Upper lobe of left lung (tissue), 6 donors: ENCODE measurements at places on chromosomes 2 and 18.

- DNase-seq = peak; percentile 73
These were observed 77.5 kb downstream of the EIF2AK3 start for GRCh38 chr2:88549616-88550292.

- DNase-seq = no peak
These were observed 14.6 kb downstream of the UGP2 start for GRCh38 chr2:63856303-63856603.

- no peak for DNase-seq
These were observed 69.0 kb downstream of the POLR1A start for GRCh38 chr2:86036669-86037138.

GRCh38 chr18:12891561-12891960 lies 7.5 kb upstream of the PTPN2 start:
- no peak for DNase-seq

- no peak for DNase-seq
These were observed 18.9 kb upstream of the ITGA4 start for GRCh38 chr2:181438261-181438660.

DNA sequence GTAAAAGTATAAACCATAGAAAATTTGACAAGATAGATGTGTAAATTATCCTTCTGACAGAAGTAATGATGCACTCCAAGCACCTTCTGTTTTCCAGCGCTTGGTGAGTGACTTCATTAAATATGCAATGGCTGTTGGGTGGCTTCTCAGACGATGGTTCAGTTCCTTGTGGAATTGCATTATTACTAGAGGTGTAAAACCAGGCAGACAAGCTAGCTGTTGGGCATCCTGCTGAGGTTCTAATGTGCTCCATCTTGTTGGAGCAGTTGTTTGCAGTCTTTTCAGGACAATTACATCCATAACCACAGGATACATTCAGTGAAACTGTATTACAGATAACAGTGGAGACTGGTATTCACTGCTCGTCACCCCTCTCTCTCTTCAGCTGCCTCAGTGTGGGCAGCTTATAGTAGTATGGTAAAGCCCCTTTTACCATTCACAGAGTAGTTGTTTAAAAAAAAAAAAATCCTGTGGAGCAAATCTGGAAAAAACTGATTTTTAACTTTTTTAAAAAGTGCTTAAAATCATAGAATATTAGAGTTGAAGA lies 143.5 kb downstream of the AGPS start:
- DNase-seq = no peak

DNA sequence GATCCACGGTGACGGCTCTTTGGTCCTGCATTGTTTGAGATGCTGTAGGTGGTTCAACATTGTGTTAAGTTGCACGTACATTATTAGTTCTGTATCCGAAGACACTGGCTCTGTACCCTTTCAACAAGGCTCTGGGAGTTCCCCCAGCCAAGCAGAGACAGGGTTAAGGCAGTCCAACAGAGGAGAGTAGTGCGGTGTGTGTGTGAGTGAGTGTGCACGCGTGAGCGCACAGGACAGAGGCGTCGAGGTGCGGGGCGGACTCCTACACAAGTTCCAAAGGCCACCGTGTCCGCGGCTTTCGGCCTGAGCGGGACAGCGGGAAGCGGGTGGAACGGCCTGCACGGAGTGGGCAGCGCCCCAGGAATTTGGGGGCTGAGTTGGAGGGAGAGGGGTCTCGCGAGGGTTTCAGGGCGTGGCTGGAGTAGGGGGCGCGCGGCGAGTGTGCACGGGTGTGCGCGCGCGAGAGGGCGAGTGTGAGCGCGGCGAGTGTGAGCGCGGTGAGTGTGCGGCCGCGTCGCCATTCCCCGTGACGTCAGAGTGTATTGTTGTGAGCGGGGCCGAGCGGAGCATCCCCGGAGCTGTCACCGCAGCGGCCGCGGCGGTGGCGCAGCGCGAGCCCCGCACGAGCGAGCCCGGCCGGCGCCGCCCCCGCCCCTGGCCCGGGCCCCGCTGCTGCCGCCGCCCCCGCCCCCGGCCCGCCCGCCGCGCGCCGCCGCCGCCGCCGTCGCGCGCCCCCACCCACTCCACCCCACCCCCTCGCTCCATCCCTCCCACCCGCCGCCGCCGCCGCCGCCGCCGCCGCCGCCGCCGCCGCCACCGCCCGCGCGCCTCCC lies at the start of gene ASXL3:
ASXL3 (plus strand) TSS at position 535 of the 833 bp plus-strand sequence. CDS start 413 bp downstream, outside the sequence.
- peak; percentile 86 for DNase-seq

GRCh38 chr2:229257985-229258384 lies 13.1 kb downstream of the PID1 start:
- no peak for DNase-seq

GRCh38 chr2:216110620-216111019 lies 1.5 kb downstream of the XRCC5 start:
- DNase-seq = no peak

GRCh38 chr2:96552315-96553175 lies 16.0 kb downstream of the ARID5A start:
- no peak for DNase-seq

- no peak for DNase-seq
These were observed 800.8 kb upstream of the GYPC start for GRCh38 chr2:125855204-125855603.

GRCh38 chr2:10502803-10503107 lies 54.6 kb upstream of the ODC1 start:
- no peak for DNase-seq

DNA sequence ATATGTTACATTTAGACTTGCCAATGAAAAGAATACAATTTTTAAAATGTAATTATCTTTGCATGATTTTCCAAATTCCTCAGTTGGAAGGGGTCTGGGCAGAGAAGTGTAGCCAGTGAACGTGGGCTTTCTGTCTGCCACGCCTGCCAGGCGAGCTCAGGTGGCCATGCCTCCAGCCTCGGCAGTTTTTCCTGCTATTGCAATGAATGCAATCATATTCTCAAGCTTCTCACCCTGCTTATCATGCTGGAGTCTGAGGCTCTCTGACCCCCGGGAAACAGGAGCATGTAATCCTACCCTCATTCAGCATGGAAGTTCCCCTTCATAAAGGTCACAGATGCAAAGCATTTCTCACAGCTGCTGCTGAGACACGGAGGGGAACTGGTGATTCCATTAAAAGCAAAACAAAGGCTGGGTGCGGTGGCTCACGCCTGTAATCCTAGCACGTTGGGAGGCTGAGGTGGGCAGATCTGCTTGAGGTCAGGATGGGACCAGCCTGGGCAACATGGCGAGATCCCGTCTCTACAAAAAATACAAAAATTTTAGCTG lies 154.8 kb downstream of the MBP start:
- DNase-seq = no peak

DNA sequence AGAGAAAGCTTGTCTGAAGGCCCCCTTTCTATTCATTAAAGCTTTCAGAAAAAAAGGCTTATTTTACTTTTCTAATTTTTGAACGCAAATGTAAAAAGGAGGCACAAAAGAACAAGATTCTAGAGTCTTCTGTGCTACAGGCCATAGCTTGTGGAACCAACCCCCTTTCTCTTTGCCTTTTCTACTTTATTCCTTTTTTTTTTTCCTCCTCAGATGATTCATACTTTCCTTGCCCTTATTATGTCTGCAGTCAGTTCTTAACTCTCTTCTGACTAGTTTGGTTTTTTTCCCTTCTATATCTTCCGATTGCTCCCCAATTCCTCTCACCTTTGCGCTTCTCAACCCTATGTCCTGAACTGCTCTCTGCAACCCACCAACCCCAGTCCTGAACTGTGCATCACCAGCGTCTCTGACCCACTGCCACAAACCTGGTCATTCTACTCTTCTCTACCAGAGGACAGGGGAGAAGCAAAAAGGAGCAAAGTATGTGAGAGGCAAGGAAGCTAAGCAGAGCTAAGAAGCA lies 56.9 kb upstream of the WIPF1 start:
- no peak for DNase-seq

DNA sequence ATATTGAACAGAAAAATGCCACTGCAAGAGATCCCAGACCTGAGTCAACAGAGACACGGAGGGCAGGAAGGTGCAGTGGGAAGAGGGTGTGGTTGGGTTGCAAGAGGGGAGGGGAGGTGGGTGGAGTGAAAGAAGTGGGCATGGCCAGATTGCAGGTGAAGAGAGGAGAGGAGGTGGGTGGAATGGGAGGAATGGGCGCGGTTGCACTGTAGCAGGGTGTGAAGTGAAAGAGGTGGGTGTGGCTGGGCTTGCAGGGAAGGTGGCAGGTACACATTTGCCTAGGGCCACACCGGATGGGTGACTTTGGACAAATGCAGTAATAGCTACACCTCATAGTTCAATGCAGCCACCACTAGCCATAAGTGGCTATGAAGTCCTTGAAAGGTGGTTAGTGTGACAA lies 71.1 kb downstream of the DOCK10 start:
- DNase-seq = peak; percentile 81

DNA sequence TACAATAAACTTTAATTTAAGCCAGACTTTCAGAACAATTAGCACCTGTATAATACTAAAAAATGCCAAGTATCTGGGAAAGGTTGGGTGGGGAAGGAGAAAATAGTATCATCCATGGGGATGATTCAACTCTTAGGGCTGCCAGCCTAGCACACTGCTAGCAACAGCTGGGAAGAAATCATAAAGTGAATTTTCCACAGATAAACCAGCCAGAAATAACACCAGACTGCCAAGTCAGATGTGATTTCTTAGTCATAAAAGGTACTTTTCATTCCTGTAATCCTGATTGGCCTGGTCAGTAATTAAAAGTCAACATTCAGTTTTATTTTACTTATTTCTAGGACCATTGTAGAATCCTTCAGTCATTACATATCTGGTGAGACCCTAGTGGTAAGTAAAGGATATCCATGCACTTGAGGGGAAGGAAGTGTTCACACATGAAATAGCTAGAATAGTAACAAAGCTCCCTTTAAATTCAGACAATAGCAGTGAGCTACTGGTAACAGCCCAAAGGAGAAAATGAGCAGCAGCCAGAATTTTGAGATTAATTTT lies 59.4 kb downstream of the LIMS1 start:
- no peak for DNase-seq

DNA sequence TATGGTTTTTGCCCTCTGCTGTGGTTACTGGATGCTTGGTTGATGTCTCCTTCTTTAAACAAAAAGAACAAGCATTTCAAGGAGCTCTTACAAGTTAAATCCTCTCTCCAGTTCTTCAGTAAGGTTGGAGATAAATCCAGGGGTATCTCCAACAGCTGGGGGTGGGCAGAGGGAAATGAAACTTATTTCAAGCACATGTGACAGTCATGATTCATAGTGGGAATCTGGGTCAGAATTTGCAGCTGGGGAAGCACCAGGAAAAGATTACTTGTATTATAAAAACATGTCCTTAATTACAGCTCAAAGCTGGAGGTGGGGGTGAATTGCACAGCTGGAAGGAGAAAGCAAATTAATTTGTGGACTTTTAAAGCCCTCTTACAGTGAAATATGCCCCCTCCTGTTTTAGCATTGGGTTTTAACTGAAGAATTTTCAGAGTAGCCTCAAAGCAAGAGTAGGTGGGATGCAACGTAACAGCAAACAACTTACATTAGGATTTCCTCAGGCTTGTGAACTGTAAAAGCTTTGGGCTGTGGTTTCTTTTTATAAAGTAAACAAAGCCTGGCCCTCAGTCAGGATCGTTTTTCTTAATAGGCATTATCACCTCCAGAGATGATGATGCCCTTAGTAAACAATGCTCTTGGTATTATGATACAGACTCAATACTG lies 596.4 kb downstream of the NYAP2 start:
- DNase-seq = no peak

- no peak for DNase-seq
These were observed 31.0 kb downstream of the RALB start for GRCh38 chr2:120283649-120284048.

GRCh38 chr18:33603454-33603853 lies 25.4 kb downstream of the ASXL3 start:
- no peak for DNase-seq

- DNase-seq = no peak
These were observed 229.4 kb upstream of the SMAD2 start for GRCh38 chr18:48159816-48160215.

- no peak for DNase-seq
These were observed 35.9 kb upstream of the HTR2B start for GRCh38 chr2:231160701-231161100.
